Stimulated activated CD4-positive, alpha-beta T cell treated with anti-CD3 and anti-CD28 coated beads, Interleukin-1b, Interleukin-23, amount 100 ng/mL, for 24 hours (primary cell): ENCODE measurements at places on chromosomes 16 and 17.

DNA sequence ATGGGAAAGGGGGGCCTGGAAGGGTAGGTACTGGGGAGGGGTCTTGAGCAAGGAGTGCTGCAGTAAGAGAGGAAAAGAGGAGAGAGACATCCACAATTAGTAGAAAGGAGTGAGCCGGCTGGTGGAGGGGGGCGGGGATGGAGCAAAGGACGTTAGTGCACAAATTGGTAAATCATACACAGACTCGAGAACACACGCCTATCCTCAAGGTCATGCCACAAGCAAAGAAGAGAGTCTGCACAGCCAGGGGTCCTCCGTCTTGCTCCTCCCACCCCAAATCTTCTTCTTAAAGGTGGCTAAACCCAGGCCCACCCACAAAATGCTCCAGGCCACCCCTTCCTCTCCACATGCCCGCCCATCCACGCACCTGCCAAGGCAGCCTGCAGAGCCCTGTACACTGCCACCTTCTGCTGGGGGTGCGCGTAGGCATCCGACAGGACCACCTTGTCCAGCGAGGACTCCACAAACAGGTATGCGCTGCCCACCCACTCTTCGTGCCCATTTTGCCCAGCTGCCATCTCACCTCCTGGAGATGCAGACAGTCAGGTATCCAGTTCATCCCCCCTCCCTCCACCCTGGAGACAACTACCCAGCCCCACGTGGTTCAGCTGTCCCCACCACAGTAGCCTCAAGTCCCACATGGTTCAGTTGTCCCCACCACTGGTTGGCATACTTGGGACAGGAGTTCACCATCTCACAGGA is 3.4 kb downstream of the TRADD start:
- no peak for DNase-seq

DNA sequence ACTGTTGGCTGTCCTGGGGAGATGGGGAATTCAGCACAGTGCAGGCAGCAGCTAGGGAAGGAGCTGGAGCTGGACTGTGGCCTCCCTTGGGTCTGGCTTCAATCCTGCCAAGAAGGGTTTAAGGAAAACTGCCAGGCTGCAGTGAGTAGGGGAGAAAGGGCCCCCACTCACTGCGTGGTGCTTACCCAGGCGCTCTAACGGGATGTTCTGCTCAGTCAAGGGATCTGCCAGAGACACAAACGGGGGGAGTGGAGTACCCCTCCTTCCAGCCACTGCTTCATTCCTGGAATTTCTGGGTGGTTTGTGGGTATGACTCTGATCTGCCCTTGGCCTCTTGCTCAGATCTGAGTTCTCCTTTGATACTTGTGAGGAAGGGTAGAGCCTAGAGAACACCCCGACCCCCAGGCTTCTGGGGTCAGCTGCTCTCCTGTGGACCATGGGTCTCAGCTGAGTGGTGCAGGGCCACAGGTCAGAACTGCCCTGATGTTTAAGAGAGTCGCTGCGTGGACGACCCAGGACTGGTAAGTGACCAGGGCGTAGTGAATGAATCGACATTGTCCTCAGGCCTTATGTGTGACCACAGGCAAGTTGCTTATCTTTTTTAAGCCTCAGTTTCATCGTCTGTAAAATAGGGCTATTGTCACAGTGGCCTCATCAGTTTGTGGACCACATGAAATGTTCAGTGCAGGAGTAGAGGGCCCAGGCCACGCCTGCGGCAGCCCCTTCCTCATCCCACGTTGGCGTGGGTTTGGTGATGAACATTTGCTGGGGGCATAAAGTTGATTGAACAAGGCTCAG is 9.6 kb downstream of the CRISPLD2 start:
- no peak for DNase-seq

- no peak for DNase-seq
Measured at GRCh38 chr17:74763565-74764387, 12.4 kb downstream of the NAT9 start.

- DNase-seq, result no peak
Measured at GRCh38 chr16:81599034-81599744, 154.6 kb downstream of the CMIP start.

DNA sequence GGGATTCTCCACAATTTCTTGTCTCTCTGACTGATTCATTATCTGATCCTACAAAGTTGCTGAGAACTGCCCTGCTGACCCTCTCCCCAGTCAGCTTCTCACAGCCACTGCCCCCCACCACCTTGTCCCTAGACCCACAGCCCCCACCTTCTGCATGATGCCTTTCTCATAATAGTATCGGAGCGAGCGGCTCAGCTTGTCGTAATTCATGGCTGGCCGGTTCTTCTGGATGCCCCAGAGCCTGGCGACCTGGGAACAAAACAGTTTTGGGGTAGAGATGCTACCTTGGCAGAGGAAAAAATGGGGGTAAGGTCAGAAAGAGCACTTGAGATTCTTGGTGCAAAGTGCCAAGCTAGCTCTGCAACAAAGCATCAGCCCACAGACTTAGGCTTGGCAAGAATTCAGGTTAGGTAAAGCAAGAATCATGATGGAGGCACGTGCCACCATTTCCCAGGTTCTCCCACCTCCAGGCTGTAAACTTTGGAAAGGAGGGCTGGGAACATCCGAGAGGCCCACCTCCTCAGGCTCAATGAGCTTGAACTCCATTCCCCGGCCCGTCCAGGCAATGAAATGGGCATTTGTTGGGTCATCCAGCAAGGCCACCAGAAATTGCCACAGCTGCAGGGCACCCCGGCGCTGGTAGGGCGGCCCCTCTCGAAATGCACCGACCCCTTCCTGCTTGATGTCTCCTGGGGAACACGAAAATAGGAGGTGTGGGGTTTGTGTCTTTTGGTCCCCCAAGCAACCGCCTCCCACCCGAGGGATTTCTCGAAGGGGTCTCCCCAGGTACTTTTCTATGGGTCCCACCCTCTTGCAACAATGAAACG is 16.9 kb downstream of the ETV4 start:
- DNase-seq, result no peak

DNA sequence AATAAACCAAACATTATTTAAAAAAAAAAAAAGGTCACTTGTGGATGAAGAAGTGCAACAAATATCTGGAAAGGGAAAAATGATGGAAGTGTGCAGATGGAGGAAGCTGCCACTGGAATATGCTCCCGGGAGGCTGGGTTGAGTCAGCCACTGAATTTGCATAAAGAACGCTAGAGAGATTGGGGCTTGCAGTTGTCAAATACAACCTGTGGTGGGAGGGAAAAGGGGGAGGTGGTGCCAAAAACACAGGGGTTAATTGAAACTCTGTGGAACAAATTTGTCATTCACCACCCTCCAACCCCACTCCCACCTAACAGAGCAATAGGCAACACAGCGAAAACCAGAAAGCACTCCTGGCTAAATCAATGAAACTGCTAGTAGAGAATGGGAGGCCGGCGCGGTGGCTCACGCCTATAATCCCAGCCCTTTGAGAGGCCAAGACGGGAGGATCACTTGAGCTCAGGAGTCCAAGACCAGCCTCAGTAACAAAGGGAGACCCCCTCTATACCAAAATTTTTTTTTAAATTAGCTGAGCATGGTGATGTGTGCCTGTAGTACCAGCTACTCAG is 37.6 kb upstream of the RPL38 start:
- DNase-seq, result no peak

- no peak for DNase-seq
Measured at GRCh38 chr17:57724026-57724728, 20.9 kb downstream of the CCDC182 start.

DNA sequence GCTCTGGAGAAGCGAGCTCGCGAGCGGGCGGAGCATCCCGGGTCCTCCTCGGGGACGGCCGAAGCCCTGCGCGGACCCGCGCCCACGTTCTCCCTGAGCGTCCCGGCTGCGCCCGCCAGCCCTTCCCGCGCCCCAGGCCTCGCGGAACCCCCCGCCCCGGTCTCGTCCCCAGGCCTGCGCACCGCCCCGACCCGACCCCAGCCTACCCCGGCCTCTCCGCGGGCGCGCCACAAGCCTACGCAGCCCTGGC is 159 bp downstream of the USP36 start:
- no peak for DNase-seq

DNA sequence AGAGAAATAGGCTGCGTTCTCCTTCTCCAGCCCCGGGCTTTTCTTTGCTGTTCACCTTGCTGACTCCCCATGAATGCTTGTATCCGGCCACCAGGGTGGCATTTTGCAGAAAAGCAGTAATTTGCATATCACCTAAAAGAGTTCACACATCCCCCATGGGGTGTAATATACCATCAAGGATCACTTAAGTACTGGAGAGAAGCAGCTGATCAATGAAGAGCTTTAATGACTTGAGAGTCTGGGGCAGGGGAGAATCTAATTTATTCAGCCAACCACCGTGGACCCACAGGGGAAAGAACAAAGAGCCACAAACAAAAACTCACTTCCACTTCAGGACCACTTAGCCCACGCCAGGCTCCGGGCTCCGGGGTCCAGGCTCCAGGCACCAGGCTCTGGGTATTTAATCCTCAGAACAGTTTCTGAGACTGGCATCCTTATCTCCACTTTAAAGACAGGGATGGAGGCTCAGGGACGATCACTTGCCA is 33.9 kb upstream of the SEC14L1 start:
- DNase-seq, result no peak

DNA sequence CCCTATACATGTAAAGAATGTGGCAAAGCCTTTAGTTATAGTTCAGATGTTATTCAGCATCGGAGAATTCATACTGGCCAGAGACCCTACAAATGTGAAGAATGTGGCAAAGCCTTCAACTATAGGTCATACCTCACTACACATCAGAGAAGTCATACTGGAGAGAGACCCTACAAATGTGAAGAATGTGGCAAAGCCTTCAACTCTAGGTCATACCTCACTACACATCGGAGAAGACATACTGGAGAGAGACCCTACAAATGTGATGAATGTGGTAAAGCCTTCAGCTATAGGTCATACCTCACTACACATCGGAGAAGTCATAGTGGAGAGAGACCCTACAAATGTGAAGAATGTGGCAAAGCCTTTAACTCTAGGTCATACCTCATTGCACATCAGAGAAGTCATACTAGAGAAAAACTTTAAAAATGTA is 42.5 kb downstream of the ZNF267 start:
- DNase-seq, result no peak

DNA sequence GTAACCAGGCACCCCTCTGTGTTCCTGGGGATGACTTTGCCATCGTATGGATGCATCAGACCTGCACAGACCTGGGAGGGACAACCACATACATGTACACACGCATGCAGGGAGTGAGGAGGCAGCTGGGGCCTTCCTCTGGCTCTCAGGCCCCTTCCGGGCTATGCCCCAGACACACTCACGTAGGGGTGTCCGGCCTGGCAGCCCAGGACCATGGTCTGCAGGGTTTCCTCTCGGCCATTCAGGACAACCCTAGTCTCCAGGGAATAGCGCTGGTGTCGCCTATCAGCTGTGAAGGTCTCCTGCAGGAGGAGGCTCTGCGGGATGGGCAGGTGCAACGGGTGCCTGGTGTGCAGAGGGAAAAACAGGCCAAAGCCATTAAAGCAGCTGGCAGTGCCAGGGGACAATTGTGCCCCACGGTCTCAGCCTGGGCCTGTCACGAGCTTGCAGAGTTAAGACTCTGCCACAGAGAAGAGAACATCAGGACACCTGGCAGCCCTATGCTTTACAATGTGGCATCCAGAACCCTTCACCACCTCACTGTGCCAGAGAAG is 101.4 kb downstream of the RMI2 start:
- DNase-seq, result no peak

DNA sequence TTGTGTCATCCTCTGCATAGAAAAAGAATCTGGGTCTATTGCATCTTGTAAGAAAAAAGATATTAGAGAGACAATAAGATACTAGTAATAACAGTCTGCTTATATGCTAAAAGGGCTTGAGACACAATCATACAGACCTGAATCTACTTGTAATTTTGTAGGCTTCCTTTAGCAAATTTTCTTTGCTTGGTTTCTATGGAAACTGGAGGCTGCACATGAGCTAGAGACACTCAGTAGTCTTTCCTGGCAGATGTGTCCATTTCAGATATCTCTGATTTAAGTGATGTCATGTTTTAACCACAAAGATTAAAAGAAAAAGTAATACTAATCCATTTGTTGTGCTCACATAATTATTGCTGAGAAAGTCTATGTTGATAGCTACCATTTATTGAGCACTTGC is 123.9 kb upstream of the GNAO1 start:
- no peak for DNase-seq

GRCh38 chr17:78728495-78728894 is 53.6 kb downstream of the CYTH1 start:
- no peak for DNase-seq

DNA sequence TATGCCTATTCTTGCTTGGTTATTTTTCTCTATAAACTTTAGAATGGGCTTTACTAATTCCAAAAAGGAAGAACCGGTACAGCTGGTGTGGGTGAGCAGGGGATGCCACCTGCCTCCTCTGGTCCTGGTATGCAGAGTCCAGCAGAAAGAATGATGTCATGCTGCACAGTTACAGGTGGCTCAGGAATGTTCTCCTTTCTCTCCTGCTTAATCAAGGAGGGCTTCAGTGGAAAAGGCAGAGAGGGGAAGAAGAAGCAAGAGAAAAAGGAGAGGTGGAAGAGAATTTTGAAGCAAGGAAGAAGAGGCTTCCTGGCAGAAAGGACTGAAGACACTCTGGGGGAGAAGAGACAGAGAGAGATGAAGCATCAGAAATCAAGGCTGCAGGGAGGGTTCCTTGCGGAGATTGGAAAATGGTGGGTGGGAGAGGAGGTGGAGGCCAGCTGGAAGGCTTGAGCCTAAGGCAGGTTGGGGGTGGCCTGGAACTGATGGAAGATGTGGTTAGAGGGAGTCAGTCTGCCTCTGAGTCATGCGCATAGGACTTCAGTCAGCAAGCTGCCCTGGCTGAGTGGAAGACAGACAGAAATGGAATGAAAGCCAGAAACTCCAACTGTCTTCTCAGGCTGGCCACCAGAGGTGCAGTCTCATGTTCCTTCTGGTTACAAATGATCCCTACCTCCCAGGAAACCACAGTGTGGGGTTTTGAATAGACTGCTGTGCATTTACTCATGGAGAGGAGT is 64.6 kb upstream of the CRHR1 start:
- no peak for DNase-seq

- no peak for DNase-seq
Measured at GRCh38 chr17:71522383-71522782, 598.4 kb upstream of the SOX9 start.

- DNase-seq, result no peak
Measured at GRCh38 chr16:84339311-84339710, 29.0 kb upstream of the ATP2C2 start.

GRCh38 chr17:79047923-79048825 is 24.2 kb downstream of the C1QTNF1 start:
- DNase-seq, result no peak

DNA sequence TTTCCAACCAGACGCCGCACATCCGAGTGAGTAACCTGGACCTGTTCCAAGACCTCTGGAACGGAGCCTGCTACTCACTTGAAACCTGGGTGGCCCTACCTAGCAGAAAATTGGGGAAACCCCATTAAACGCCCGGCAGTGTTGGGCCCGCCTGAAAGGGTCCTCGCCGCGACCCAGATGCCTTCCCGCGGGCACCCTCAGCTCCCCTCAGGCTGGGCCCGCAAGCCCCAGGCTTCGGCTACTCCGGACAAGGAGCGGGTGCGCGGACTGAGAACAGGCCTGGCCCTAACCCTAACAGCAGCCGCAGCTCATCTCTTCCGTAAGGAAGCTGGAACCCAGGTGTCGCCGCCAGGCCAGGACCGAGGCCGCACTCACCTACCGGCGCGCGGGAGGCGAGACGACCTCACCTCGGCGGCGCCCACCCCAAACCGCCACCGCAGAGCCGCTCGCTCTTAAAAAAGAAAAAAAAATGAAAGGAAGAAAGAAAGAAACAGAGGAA is 344 bp downstream of the PSME3IP1 start:
- no peak for DNase-seq

GRCh38 chr16:8920645-8921346 is 38.6 kb downstream of the LITAFD start:
- no peak for DNase-seq
